Activated CD4-positive, alpha-beta memory T cell treated with anti-CD3 and anti-CD28 coated beads for 36 hours (primary cell): ENCODE measurements at places on chromosomes 5 and 9. TPM values are rescaled to one million over a fixed set of nuclear protein-coding genes. Genes with fewer than 3 reads are reported as not detected.

PLEKHG4B gene
- total RNA-seq: not detected

DNA sequence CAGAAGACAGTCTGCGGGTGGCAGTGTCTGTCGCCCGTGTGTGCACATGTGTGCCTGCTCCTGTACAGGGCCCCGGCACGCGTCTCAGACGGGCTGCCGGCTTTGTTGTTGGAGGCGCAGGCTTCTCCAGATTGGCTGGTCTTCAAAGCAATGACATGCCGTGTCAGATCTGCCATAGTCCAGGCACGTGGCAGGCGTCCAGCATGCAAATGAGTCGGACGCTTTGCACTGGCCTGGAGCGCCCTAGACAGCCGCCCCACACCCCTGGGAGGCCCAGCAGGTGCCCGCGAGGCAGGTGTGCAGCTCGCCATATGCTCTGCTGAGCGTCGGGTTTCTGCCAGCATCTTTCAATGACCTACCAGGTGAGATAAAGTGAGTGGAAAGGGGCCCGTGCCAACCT, 71.5 kb downstream of the GADD45G start:
- H3K4me3 ChIP-seq: no peak overlapping the region
- DNase-seq: no peak
- H3K27me3 ChIP-seq: no peaks in the 10 kb centered on the region
- H3K4me1 ChIP-seq: no peaks in the 10 kb centered on the region
- no peak overlapping the region for H3K27ac ChIP-seq

ACSL6 gene
- total RNA-seq: 5.6 TPM

- H3K27me3 ChIP-seq: no peaks in the 10 kb centered on the region
- no peak for DNase-seq
- no peak overlapping the region for H3K4me3 ChIP-seq
Observed at GRCh38 chr5:102873379-102873932, 118.4 kb downstream of the PAM start.

DNA sequence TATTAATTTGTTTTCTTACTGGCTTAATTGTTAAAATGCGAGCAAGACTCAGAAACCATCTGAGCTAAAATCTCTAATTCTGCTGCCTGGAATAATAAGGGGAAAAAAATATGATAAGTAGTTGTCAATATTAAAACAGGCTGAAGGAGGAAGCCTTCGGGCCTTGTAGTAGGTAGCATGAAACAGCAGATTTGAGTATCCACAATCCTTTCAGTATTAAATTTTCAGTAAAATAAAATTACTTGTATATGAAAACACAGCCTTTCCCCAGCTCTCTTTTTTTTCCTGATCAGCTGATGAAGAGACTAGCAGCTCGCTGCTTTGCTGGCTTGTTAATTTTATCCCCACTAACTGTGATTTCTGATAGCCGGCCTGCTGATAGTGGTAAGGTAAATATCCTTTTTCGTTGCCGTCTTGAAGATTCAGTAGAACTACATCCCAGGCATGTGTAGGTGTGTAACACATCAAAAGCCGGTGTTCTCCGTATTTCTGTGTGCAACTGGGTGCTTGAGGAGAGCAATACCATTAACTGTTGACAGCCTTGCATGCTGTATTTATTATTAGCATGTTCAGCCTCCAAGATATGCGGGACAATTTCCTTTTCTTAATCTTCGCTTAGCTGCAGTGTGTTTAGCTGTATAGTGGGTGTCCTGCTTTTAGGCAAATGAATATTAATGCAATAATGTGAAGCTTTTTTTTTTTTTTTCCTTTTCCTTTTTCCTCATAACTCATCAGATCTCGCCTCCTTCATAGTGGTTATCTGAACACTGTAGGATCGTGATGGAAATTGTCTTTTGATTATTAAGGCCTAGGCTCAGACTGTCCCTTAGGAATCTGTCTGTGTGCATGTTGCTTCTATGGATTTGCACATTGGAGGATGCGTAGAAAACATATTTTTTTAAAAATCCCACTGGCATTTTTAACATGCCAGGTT, 144.6 kb downstream of the SMARCA2 start:
- no peak overlapping the region for H3K27ac ChIP-seq
- peak overlapping the region; percentile 57 for H3K4me3 ChIP-seq
- H3K4me1 ChIP-seq: peaks cover 57% of the 10 kb centered on the region
- peaks cover 16% of the 10 kb centered on the region for H3K36me3 ChIP-seq

DNA sequence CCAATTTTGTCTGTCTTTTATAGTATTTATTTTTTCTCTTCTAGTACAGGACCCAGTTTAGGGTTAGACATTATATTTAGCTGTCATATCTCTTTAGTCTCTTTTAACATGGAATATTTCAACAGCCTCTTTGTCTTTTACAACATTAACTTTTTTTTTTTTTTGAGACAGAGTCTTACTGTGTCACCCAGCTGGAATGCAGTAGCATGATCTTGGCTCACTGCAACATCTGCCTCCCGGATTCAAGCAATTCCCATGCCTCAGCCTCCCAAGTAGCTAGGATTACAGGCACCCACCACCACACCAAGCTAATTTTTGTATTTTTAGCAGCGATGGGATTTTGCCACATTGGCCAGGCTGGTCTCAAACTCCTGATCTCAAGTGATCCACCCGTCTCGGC, 90.1 kb downstream of the ADAMTS6 start:
- H3K27ac ChIP-seq: no peak overlapping the region
- H3K4me1 ChIP-seq: no peaks in the 10 kb centered on the region
- H3K4me3 ChIP-seq: no peak overlapping the region
- no peak for DNase-seq
- no peaks in the 10 kb centered on the region for H3K27me3 ChIP-seq

- no peak for DNase-seq
- H3K4me1 ChIP-seq: peaks cover 70% of the 10 kb centered on the region
Observed at GRCh38 chr5:170300361-170301013, 2.9 kb upstream of the LCP2 start.
